ENCODE measurements at places on chromosomes 7 and 10.

DNA sequence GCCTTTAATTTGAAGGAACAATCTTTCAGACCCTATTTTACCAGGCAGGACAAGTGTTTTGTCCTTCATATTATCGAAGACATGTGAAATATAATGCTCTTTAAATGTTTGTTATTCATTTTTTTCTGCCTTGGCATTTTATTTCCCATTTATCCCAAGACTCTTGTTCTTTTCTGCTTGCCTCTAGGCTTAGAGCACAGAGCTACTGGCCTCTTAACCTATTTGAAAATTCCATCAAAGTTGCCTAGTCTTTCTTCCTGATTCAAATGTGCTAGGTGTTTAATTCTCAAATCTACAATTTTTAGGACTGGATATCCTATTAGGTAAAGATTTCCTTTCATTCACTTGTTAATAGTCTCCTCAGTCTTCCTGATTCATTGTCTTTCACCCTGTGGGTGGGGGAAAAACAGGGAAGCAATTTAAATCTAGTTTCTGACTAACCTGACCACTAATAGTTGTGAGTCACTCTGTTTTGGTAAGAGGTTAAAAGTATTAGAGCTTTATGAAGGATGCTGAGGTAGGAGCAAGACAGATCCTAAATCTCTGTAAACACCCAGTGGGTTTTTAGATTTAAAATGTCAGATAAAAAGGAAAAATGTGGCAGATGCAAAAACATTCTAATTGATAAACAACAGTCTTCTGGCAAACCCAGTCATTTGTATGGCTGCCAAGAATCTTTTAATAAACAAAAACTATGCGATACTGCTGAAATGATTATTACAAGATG is 1.5 kb downstream of the LIPK start:
- DNase-seq: peak; percentile 39

DNA sequence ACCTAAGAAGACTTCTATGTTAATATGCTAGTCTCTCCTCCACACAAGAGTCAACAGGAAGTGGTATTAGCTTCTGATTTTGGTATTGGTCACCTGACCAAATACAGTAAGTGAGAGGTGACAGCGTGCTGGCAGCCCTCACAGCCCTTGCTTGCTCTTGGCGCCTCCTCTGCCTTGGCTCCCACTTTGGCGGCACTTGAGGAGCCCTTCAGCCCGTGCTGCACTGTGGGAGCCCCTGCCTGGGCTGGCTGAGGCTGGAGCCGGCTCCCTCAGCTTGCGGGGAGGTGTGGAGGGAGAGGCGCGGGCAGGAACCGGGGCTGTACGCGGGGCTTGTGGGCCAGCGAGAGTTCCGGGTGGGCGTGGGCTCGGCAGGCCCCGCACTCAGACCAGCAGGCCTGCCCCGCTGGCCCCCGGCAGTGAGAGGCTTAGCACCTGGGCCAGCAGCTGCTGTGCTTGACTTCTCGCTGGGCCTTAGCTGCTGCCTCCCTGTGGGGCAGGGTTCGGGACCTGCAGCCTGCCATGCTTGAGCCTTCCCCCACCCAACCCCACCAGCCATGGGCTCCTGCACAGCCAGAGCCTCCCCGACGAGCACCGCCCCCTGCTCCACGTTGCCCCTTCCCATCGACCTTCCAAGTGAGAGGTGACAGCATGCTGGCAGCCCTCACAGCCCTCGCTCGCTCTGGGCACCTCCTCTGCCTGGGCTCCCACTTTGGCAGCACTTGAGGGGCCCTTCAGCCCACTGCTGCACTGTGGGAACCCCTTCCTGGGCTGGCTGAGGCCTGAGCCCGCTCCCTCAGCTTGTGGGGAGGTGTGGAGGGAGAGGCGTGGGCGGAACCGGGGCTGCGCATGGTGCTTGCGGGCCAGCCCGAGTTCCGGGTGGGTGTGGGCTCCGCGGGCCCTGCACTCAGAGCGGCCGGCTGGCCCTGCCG is 4.2 kb upstream of the ACSL5 start:
- no peak for DNase-seq

DNA sequence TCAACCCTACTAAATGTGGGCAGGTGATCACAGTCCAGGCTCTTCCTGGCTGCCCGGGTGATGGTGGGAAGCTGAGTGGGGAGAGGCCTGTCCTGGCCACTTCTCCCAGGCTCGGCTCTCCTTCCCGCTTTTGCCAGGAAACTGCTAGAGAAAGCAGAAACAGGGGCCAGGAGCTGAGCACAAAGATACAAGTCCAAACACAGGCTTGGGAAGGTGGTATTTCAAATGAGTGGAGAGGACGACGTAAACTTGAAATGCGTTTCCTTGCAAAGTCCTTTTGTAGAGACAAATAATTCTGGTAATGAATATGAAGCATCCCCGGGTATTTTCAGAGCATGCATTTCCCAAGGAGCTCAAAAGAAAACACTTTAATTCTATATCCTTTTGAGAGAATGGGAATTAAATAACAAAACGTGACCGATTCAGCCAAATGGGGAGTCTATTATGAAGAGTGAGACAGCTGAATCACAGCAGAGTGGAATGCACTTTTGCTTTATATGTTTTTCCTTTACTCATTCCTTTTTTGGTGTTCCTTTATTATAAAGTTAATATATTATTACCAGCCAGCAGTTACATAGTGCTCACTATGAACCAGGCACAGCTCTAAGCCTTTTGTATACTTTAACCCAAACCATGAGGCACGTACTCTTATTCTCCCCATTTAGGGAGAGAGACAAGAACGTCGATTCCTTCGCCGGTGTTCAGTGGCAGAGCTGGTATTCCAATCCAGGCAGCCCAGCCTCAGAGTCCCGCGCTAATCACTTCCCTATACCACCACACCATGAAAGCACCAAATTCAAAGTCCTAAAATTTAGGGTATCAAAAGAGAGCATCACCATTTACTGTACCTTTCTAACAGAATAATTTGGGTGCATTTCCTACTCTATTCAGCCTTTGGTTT is 218.2 kb upstream of the KLF14 start:
- DNase-seq: no peak

- no peak for DNase-seq
These were observed 101.4 kb downstream of the FAM107B start for GRCh38 chr10:14673189-14673861.

DNA sequence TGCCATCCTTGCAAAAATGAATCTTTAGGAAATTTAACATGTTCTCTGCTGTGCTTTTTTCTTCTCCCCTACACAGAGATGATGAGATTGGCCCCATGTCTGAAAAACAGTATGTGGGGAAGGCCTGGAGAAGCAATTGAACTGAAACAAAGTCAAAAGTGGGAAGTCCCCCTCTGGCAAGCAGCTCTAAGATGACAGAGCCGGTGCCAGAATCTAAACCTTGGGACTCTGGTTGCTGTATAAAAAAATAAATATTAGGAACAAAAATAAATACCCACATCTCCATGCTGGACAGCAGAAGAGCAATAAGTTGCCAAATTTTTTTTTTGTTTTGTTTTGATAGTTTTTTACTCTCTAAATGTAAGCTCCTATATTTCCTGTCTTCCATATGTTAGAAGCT is 51.8 kb upstream of the TRIL start:
- no peak for DNase-seq

- DNase-seq: peak; percentile 69
These were observed 495.1 kb downstream of the RPS24 start for GRCh38 chr10:78528749-78529204.

DNA sequence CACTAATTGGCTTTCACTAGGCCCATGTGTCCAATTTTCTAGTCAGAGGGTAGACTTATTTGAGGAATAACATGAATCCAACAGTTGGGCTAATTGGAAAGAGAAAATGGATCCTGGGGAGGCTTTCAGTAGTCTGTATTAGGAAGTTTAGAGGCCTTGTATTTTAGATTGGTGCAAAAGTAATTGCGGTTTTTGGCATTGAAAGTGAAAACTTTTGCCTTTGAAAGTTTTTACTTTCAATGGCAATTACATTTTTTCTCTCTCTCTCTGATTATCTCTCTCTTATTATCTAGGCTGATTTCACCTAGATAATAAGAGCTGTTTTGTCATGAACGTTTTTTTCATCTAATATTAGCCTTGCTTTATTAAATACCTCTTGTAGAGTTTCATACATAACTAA is 981.7 kb downstream of the REEP3 start:
- no peak for DNase-seq

DNA sequence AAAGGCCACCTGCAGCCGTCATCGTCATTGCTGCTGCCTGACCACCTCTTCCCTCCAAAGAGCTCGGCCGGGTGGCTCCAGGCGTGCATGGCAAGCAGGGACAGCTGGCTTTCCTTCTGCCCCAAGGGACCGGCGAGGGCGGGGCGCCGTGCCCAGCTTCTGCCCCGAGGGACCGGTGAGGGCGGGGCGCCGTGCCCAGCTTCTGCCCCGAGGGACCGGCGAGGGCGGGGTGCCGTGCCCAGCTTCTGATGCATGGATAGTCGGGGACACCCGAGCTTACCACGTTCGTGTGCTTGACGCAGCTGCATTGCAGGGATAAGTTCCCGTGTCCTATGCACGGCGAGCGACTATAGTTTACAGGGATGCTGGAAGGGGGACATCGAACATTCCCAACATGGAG is 27.0 kb downstream of the CFAP46 start:
- DNase-seq: no peak

GRCh38 chr10:120085096-120085796 is 192.7 kb downstream of the SEC23IP start:
- peak; percentile 94 for DNase-seq

GRCh38 chr7:68679459-68680234 is 918.6 kb upstream of the AUTS2 start:
- peak; percentile 72 for DNase-seq

- DNase-seq: no peak
These were observed 146.0 kb downstream of the RAPGEF5 start for GRCh38 chr7:22210967-22211366.

GRCh38 chr7:84104826-84105225 is 89.8 kb downstream of the SEMA3A start:
- peak; percentile 17 for DNase-seq

GRCh38 chr7:74025146-74025545 is 2.8 kb upstream of the ELN start:
- DNase-seq: peak; percentile 51

GRCh38 chr7:84092207-84092606 is 102.4 kb downstream of the SEMA3A start:
- peak; percentile 16 for DNase-seq

GRCh38 chr10:124978376-124978725 is 36.4 kb downstream of the ZRANB1 start:
- no peak for DNase-seq

DNA sequence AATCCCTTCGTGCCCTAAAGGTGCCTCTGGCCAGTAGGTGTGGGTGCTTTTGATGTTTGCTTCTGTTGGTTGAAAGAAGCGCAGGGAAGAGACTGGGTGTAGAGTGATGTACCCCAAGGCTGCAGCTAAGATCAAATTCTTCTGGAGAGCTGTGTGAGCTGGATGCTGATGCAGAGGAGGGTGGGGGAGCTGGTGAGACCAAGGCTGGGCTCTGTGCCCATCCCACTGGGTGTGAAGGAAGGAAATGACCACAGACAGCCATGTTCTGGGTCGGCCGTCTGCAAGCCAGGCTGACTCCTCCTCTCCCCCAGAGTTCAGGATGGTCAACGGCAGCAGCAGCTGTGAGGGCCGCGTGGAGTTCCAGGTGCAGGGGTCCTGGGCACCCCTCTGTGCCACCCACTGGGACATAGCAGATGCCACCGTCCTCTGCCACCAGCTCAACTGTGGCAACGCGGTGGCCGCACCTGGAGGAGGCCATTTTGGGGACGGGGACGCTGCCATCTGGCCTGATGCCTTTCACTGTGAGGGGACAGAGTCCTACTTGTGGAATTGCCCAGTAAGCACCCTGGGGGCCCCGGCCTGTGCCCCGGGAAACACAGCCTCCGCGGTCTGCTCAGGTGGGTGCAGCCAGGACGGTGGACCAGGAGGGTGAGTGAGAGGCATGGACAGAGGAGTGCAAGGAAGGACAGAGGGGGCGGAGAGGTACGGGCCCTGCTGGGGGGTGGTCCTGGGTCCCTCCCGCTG is 5.1 kb downstream of the SCART1 start:
- no peak for DNase-seq

DNA sequence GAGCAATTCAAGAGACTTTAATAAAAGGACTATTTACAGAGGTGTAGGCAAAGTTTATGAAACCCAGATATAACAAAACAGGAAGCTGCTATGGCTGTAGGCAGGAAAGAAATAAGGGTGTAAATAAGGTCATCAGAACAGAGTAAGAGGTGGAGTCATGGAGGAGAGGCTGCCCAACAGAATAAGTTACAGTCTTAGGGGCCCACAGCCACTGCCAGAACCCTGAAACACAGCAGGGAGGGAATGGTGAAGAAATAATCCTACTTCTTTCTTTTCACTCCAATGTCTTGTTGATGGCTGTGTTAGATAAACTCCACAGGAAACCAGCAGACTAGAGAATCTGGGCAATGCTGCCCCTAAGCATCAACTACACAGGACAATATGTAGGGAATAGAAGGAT is 155.8 kb upstream of the TAC1 start:
- no peak for DNase-seq

GRCh38 chr7:44338600-44338999 is 13.2 kb upstream of the CAMK2B start:
- DNase-seq: no peak

DNA sequence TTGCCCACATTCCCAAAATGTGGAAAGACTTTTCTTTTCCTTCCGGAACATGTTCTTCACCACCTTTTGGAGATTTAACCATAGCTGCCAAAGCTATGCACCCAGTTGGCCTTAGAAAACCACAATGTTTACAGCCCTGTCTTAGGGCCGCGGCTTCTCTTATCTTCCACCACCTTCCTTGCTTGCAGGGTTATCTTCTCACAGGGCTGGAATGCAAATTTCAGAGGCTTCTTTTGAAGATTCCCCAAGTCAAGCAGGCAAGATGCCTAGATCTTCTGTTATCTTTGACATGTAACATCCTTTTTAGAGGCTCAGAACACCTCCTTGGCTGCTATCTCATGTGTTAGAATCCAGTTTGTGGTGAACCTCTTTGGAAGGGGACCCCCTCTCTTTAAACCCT is 11.1 kb downstream of the KCTD7 start:
- no peak for DNase-seq

DNA sequence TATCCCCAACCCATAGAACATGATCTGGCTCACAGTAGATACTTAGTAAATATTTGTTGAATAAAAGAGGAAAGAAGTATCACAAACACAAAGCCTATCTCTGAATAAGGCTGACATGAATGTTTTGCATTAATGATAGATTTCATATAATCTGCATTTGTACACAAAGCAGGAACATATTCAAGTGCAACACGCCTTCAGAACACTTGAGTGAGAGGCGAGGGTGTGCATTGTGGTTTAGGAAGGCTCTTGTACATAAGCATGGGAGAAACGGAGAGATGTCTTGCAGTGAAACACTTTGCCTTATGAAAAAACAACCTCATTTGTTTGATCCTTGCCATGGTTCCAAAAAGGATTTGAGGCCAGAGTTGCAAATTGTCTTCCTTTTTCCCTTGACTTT is 14.1 kb upstream of the SFMBT2 start:
- no peak for DNase-seq
